GM13976 (cell line): ENCODE measurements at places on chromosomes 5 and 9.

DNA sequence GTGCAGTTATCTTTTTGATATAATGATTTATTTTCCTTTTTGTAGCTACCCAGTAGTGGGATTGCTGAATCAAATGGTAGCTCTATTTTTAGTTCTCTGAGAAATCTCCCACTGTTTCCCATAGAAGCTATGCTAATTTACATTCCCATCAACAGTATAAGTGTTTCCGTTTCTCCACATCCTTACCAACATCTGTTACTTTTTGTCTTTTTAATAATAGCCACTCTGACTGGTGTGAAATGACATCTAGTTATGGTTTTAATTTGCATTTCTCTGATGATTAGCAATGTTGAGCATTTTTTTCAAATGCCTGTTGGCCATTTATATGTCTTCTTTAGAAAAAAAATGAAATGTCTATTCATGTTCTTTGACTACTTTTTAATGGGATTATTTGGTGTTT lies 94.7 kb downstream of the SERINC5 start:
- DNase-seq: no peak

GRCh38 chr9:135601988-135602387 lies 37.4 kb downstream of the GLT6D1 start:
- no peak for DNase-seq

DNA sequence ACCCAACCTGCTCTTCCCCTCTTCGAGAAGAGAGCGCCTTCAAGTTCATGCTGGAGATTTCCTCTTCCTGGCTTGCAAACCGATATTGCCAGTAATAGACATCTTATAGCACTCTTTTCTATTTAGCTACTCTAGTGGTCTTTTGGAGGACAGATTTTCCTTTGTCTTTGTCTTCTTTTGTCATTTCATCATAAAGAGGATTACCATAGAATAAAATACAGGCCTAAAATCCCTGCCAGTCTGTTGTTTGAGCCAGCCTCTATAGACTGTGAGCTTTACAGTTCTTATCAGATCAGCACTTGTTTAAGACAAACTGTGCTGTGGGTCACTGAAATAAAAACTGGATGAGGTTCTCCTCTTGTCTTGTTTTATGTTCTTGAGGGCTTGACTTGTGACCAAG lies 802.8 kb downstream of the NR2F1-AS1 start:
- DNase-seq: no peak

DNA sequence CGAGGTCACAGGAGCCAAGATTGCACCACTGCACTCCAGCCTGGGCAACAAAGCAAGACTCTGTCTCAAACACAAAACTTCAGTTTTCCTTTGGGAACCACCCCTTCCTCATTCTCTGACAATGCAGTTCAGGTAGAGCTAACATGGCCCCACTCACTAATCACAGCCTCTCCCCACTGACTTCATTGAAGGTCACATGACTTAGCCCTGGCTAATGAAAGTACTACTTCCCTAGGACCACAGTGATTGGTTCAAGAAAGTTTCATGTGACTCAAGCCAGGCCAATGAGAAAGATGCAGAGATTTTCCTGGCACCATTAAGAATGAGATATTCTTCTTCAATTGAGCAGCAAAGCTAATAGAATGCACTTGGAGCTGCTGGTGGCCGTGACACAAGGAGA lies 67.2 kb upstream of the GPBP1 start:
- DNase-seq: no peak

DNA sequence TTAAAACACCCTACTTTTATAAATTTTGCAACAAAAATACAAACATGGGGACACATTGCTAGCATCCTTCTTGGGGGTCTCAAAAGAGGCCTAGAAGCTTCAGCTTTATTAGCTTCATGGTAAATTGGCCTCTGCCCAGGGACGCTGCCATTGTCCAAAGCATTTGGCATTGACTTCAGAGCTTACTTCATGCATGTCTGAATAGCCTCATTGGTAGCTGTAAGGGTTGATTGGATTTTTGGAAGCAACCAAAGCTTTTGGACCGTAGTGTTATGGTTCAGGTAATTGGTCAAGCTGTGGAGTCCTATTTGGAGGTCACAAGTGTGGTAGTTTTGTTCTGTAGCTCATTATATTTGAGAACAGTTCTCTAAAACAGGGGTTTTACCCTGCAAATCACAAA lies 411.7 kb upstream of the SLC24A2 start:
- DNase-seq: no peak

DNA sequence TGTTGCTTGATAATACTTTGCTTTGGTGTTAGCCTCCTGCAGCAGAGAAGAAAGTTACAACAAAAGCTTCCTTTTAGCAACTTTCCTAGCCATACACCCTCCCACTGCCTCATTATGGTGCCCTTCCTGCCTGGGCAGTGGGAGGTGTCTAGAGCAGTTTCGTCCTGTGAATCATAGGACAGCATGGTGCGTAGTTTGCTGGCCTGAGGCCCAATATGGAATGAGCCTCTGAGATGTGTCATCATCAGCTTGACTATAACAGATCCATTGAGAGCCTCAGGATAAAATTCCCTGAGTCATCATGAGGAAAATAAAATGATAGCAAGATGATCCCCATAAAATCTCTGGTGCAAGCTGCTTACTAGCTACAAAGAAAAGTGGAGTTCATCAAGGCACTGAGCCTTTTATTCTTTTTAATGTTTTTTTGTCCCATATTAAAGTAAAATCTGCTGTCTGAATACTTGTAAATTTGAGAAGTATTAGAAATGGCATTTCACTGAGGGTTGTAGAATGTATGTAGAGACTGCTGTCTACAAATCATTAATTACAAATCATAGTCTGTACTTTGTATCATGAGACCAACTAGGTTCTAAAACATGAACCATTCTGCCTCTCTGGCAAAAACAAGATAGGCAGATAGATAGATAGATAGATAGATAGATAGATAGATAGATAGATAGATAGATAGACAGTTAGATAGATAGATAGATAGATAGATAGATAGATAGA lies 303.0 kb upstream of the PDE4D start:
- DNase-seq: no peak

DNA sequence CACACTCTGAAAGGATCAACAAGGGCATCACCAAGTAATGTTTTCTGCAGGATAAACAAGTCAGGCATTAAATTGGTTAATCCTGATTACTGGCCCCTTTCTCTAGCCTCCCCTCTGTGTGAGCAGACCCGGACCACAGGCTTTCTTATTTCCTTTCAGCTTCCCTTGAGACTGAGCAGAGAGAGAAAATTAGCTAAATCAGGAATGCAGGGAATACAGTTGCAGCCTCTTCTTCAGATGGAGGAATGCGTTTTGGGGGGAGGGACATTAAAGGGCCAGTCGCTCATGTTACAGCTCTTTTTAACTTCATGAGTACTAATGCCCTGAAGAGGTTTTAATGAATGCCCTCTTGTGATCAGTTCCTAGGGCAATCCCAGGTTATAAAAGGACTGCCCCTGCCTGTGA lies 19.8 kb downstream of the PCDHAC2 start:
- DNase-seq: no peak

GRCh38 chr5:174329738-174330137 lies 284.2 kb downstream of the NSG2 start:
- DNase-seq: no peak

DNA sequence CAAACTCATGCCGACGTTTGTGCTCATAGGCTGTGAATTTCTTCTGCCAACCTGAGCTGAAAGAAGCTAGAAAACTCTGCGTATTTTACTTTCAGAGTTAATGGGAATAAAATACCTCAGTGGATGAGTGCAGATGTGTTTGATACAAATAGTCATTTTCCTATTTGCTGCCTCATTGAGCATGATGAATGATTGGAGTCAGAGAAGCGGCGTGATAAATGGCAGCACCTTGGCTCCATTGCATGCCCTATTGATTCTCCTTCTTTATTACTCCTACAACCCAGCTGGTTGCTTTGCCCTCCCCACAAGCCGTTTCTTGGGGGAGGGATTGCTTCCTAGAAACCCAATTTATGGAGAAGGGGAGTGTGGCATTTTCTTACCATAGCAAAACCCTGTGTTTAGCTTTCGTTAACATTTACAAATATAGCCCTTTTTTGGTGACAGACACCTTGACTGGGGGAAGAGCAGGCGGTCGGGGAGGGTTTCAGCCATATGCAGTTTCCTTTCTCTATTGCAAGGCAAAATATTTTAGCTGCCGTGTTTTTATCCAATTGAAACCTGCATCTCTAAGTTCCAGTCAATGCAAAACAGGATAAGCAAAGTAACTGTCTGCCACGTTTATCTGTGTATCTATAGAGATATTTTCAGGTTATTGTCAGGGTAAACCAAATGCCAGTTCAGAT lies 93.1 kb upstream of the TBCA start:
- no peak for DNase-seq

- DNase-seq: no peak
These were observed 82.3 kb upstream of the AGXT2 start for GRCh38 chr5:35129921-35130485.

DNA sequence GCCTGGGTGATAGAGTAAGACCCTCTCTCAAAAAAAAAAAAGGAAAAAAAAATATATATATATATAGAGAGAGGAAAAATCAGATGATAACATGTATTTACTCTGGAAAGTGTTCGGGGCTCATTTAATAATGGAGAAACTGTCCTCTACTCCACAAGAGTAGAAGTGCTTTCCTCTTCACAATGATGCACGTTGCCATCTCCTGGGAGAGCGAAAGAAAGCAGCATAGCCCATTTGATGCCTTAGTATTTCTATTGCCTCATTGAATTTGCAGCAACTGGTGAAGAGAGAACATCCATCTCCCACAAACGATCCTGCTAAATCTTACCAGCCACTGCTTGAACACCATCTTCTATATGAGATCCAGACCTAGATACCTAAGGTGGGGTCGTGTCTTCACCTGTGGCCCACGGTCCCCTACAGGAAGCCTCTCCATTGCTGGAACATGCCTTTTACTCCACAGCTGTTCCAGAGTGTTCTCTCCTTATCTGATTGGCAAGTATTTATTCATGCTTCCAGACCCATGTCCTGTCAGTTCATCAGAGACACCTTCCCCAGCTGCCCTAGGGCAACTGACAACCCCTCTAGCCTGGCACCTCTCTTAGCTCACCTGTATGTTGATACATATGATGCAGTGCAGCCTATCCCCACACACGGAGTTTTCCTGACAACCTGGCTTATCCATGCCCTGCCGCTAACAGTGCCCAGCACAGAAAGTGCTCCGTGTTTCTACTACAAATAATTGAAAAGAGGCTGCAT lies 115.3 kb downstream of the MARCHF11 start:
- no peak for DNase-seq

DNA sequence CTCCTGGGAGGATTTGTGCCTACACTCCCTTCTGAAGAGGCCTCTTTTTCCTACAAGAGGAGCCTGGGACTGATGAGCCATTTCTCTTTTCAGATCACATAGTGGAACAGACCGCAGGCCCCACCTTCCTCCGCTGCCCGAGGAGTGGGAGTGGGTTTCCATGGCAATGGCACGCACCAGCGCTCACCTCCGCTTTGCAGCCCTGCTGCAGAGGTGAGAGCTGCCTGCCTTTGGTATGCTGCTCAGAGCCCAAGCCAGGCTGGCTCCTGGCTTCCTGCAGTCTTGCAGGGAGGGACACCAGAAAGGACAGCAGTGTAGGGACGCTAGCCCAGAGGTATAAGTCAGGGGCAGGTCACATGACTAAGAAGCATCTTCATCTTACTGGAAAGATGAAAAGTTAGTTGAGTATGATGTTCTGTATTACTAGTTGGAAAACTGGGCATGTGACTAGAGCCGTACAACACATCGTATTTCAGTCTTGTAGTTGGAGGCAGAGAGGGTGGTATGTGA lies 12.4 kb downstream of the PTTG1 start:
- peak; percentile 74 for DNase-seq

- no peak for DNase-seq
These were observed 52.8 kb upstream of the RORB start for GRCh38 chr9:74444369-74444768.

DNA sequence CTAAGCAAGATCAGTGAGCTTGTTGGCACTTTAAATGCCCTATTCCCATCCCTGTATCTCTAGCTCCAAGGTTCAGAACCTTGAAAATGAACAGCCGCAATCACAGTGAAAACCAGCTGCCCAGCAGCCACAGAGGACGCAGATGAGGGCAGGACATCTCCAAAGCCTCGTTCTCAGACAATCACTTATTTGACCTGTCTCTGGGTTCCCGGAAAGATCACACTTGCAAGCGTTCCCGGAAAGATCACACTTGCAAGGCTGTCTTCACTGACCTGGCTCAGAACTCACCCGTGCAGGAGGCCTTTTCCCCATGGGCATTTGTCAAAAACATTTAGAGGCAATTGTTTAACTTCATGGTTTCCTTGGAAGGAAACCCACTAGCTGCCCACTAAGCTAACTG lies 25.7 kb downstream of the IPPK start:
- DNase-seq: no peak

DNA sequence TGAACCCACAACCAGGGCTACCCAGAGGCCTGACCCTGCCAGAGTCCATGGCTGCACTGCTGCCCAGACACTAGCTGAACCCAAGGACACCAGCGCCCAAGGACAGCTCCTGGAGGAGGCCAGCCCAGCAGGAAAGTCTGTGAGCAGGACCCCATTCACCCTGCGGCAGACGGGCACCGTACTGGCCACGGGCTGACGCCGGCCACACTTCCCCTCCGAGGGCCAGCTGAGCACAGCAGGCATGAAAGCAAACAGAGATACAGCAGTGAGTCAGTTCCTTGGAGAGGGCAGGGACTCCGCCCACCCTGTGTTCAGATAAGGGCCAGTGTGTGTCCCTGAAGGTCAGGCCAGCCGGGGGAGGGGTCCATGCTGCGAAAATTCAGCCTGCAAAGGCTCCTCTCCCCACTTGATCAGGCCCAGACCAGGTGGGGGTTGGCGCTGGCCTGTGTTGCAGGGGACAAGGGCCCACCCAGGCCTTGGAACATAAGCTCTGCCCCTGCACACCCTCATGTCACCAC lies 3.2 kb downstream of the RNF208 start:
- no peak for DNase-seq

- no peak for DNase-seq
These were observed 146.2 kb upstream of the GPR151 start for GRCh38 chr5:146662229-146662628.

DNA sequence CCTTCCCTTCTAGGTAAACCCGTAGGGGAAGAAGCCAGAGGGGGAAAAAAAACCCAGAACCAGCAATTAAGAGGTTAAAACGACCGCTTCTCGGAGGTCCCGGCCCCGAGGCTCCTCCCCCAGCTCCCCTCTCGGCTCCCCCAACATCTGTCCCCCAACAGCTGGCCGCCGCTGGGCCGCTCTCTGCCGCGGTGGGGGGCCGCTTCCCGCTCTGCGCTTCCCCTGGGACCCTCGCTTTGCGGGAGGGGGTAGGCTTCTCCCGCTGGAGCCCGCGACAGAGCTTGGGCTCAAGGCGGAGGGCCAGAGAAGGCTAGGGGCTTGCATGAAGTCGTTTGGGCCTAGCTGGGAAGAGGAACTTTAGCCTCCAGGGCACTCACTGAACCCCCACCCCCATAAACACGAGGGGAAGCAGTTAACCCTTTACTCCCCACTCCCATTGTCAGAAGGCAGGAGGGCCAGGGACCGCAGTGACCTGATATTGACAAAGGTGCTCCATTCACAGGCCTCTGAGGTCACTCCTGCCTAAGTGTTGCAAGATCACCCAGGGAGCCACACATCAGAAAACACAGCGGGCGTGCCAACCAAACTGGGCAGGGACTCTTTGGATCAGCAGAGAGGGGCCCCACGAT lies 7.5 kb downstream of the LHX6 start:
- DNase-seq: peak; percentile 30
